ENCODE measurements at places on chromosomes 5 and 9. TPM values are rescaled to one million over a fixed set of nuclear protein-coding genes. Genes with fewer than 3 reads are reported as not detected.

DNA sequence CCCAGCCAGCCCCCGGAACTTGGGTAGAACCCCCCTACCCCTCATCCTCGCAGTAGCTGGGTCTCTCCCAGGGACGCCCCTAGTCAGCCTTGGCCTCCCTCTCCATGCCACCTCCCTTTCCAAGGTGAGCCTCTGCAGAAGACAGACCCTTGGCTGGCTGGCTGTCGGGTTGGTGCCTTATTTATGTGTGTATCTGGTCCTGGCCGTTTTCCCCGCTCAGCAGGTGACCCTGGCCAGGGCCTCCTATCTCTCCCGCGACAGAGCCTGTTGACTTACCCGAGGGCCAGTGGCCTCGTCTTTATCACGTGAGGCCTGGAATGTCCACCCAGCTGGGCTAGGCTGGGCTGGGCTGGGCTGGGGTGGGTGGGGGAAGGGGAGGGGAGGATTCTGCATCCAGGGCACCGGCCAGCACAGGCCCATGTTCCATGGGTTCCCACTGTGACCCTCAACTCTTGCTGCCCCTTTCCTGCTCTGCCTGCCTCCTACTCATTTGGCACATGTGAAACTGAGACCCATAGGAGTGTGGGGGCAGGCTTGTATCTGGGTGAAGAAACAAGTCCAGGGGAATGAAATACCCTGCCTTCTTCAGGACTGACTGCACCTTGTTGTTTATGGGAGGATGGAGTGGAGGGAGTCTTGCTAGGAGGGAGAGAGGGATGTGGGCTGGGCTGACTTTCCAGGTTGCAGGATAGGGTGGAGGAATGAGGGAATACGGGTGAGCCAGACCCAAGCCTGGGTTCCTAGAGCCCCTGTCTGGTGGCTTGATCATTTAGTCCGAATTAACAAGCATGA, 3.1 kb downstream of the CXXC5 start:
- ATAC-seq: peak; percentile 34

GRCh38 chr5:8773046-8773615, 772.7 kb downstream of the SEMA5A start:
- no peak for ATAC-seq

GRCh38 chr5:134968055-134968454, 348 bp downstream of the CATSPER3 start:
- ATAC-seq: no peak

DNA sequence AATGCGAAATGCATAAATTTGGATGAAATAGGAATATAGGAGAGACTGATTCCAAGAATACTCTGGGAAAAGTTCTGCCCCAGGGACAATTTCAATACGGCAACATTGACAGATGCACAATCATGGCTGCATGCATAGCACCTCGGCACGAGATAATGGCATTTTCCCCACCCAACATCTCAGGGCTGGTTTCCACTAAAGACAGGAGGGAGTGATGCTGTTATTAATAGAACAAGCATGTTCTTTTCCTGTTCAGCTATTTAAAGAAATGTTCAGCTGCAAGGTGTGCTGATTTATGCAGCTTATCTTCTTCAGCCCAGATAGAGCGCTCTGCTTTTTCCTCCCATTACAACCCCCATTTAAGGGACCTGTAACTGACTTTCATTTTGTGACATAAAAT, 740.2 kb downstream of the TLR4 start:
- no peak for ATAC-seq

Gene ACER2
- total RNA-seq: 2.8 TPM

Gene IFNB1
- total RNA-seq: not detected

DNA sequence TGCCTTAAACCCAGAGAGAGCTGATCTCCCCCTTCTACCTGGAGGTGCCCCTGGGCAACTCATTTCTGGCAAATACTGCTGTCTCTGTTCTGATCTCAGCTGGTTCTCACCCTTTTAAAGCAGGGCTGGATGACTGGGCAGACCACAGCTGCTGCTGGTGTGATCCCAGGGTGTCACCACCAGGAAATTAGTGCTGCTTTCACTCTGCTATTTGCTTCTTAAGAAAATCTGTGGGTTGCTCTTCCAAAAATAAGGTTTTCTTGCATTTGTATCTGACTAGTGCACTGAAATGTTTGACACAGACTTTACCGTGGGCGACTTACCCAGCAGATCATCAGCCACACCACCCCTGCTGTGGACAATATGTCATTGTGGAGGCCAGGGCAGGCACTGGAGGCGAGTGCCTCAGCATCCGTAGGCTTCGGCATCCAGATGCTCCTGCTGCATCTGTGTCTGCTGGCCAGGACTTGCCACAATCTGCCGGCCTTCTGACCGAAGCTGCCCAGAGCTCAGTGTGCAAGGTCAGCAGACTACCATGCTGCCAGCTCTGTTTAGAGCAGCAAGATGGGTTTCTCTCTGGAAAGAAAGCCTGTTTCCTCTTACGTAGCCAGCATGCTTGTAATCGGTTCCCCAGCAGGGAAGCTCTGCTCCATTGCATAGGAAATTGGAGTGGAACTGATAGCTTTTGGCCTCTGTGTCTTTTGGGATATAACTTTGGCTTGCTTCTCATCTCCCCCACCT, 13.6 kb downstream of the ARHGAP26 start:
- peak; percentile 50 for ATAC-seq

Gene STPG3
- total RNA-seq: not detected

Gene FYB1
- total RNA-seq: 7.9 TPM

DNA sequence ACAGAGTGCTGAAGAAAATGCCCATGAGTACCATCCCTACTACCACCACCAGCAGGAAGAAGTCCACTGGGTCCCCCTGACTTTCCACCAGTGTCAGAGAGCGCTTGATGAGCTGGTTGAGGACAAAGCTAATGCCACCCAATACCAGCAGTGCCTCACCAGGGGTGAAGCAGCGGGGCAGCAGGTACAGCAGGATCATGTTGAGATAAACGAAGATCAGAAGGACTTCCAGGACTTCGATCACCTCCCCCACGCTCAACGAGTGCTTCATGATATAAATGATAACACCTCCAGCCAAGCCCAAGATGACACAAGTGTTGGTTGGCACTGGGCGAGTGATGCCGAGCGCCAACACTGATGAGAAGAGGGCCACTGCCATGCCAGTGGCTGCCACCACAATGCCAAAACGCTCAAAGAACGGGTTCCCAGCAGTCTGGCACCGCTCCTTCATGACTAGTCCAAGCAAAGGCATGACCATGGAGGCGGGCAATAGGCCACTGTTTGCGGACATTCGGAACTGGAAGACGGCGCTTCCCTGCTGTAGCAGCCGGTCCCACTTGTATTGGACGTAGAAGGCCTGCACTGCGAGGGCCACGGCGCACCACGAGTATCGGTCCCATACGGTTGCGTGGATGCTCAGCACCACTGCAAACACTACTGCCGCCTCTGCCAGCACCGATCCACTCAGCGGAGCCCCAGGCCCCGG, 679 bp downstream of the DOLK start:
- ATAC-seq: peak; percentile 45

Gene LHX6
- 13.0 TPM for total RNA-seq

DNA sequence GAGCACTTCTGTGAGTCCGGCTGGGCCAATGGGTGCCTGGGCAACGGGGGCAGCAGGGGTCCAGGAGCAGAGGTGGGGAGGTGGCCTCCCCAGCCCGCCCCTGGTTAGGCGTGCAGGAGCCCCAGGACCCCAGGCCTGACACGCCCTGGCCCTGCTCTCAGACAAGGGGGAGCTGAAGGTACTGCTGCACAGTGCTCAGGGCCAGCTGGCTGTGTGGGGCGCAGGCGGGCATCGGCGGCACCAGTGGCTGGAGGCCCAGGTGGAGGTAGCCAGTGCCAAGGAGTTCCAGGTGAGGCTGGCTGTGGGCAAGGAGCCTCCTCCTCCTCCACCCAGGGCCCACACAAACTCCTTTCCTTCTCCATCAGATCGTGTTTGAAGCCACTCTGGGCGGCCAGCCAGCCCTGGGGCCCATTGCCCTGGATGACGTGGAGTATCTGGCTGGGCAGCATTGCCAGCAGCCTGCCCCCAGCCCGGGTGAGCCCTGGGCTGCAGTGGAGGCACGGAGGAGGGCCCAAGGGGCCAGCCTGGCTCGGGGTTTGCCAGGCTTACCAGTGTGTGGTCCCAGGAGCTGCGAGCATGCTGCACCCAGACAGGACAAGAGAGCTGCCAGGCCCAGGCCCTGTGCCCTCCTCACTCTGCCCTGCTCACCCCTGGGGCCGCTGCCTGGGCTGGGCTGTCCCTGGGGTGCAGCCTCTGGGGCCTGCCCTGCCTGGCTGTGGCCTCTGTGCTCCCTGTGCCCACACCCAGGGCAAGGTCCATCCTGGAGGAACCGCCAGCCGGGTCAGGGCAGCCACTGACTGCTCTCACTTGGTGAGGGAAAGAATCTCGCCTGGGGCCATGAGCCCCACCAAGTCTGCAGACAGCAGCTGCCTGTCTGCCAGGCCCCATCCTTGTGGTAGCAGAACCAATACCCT, 7.0 kb downstream of the MAMDC4 start:
- ATAC-seq: peak; percentile 31

- ATAC-seq: no peak
These were observed 58.7 kb downstream of the PRDM6 start for GRCh38 chr5:123147741-123148140.

- ATAC-seq: no peak
These were observed 815 bp upstream of the ODF2 start for GRCh38 chr9:128454991-128455390.

DNA sequence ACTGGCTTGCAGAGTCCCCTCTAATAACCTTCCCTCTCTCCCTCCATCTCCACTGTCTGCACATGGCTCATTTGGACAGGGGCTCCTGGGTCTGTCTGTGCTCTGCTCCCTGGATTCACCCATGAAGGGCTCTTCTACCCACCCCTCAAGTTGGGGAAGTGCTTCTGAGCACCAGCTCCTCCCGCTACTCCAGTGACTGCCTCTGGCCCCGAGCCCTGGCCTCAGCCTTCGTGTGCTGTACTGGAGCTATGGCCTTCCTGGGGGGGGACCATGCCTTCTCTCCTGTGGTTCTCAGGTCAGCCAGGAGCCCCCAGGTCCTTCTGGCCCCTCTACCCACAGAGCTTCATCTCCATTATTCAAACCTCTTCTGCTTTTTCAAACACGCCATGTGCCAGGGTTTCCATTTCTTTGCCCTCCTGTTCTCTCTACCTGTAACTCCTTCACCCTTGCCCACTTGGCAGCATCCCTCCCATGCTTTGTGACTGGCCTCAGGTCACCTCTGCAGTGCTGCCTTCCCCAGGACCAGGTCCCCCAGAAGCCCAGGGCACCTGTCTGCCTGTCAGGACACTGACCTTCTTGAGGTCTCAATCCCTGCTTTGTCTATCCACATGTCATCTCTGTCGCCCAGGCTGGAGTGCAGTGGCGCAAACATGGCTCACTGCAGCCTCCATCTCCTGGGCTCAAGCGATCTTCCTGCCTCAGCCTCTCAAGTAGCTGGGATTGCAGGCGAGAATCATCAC, 9.5 kb downstream of the SH3PXD2B start:
- no peak for ATAC-seq

DNA sequence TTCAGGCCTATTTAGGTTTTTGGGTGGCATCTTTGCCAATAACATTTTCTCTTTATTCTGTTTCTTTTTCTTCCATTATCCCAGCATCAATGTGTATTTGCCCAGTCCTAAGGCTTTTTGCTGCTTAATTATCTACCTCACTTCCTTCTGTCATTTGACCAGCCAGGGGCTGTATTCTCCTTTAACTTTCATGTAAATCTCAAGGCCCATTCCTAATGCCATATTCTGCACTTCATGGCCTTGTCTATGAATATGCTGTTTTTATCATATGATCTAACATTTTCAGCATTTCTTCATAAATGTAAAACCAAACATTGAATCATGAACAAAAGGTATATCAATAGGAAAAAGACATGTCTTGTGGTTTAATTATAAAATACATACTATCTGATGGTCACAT, 108.7 kb downstream of the SSBP2 start:
- no peak for ATAC-seq

DNA sequence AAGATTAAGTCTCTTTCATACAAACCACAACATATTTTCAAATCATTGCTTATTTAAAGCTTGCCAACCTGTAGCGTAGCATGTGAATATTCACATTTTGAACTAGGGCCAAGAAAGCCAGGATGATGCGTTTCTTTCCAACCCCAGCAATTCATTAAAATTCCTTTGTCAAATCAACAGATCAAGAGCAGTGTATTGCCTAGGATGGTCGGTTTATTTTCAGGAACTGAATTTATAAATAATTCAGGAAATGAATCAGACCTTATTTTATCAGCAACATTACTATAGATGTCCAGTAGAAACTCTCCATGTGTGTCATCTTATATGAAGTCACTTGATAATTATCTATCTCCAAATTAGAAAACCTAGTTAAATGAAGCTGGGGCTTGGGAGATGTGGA, 13.2 kb upstream of the AUH start:
- no peak for ATAC-seq

DNA sequence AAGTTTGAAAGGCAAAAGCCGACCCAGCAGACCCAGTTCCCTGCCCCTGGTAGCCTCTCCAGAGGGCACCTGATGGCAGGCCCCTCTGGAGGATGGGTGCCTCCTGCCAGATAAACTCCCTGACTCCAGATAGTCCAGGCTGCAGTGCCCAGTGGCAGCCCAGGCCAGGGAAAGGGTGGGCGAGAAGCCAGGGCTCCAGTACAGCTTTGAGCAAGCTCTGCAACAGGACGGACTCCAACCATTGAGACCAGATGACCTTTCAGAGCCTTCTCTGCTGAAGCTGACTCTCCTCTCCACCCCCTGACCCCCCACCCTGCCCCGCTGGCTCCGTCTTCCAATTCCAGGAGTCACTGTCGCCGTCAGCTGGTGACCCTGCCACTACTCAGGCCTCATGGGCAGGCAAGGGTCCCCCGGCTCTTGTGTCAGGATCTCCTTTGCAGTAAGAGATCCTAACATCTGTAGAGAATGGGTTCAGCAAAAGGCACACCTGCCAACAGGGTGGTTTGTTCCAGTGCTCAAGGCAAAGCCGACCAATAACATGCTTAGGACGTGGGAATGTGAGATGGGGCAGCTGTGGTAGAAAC, 15.5 kb upstream of the FCN1 start:
- no peak for ATAC-seq

Gene GPR150
- total RNA-seq: not detected

DNA sequence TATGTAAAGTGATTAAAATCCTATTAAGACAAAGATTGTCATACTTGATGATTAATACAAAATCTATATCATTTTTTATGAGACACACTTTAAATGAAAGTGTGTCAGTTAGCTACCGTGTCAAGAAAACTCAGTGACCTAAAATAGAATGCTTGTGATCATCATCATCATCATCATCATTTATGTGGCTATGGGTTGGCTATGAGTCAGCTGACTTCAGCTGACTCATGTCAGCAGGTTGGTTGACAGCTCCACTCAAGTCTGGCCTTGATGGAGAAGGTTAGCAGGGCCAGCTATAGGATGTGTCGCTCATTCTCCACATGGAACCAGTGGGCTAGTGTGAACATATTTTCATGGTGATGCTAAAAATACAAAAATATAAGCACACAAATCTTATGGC, 43.8 kb upstream of the ZNF300 start:
- ATAC-seq: no peak

DNA sequence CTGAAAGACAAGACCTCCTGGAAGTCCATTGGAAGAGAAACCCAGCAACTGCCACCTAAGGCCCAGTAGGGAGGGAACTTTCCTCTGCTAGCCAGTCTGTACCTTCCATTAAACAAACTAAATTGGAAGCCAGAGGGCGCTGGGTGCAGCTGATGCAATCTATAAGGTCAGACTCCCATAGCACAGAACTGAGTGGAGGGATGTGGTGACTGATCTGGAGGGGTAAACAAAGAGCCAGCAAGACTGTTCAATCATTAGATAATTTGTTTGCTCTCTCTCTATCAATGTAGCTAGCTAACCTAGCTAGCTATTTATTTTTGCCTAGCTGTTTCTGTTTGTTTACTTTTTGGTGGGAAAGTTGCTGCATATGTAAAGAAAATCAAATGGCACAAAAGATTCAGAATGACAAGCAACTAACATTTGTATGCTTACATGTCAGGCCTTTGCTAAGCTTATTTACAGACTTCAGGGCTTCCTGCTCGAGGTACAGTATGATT, 291.8 kb upstream of the DAB2 start:
- no peak for ATAC-seq

Gene ENTREP1
- total RNA-seq: 18.1 TPM

All from gastroesophageal sphincter (tissue), 4 donors.